Stimulated activated CD4-positive, alpha-beta T cell treated with anti-CD3 and anti-CD28 coated beads, Interleukin-2, amount 100 ng/mL, for 24 hours (primary cell): ENCODE measurements at places on chromosomes 3 and 15.
A peak's percentile ranks its signal among the peaks of the same experiment; 100 is the strongest.

DNA sequence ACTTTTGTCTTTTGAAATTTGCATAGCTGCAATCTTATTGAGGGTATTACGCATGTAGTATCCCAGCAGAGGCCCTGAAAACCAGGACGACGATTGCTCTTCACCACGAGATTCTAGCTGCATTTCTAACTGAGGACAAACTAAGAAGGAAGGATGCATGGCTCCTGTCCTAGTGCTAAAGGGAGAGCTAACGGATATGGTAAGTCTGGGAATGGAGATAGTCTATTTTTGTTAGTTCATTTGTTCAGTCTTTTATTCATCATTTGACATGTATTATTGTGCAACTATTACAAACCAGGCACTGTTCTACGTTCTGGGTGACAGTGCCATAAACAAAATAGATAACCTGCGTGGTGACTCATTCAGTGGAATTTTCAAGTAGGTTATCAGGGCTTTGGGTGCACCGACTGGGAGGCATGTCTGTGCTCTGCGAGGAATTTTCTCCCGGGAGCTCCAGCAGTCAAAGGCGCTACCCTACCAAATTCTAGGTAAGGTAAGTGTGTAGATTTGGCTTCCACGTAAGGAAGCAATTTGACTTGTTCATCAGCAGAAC is 51.9 kb upstream of the ETV5 start:
- DNase-seq = no peak

GRCh38 chr15:76312540-76313174 is 1.4 kb upstream of the ETFA start:
- no peak for DNase-seq

- no peak for DNase-seq
Observed at GRCh38 chr3:114756506-114757279, 390.4 kb downstream of the ZBTB20 start.

- DNase-seq = no peak
Observed at GRCh38 chr3:24264748-24265158, 229.9 kb downstream of the THRB start.

DNA sequence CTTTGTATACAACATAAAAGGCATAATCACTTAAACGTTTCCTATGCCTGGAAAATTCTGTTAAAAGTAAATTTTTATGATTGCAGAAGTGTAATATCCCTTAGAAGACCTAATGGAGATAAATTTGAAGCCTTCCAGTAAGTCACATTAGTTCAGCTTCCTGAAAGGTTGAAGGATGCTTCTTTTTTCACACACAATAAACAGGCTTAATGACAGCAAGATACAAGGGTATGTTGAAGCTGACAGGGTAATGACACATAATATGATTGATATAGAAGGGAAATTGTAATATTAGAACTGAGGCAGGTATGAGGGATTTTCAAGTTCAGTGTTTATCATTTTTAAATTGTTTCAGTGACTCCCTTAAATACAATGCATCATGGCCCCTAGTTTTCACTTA is 161.8 kb upstream of the NAALADL2 start:
- no peak for DNase-seq

DNA sequence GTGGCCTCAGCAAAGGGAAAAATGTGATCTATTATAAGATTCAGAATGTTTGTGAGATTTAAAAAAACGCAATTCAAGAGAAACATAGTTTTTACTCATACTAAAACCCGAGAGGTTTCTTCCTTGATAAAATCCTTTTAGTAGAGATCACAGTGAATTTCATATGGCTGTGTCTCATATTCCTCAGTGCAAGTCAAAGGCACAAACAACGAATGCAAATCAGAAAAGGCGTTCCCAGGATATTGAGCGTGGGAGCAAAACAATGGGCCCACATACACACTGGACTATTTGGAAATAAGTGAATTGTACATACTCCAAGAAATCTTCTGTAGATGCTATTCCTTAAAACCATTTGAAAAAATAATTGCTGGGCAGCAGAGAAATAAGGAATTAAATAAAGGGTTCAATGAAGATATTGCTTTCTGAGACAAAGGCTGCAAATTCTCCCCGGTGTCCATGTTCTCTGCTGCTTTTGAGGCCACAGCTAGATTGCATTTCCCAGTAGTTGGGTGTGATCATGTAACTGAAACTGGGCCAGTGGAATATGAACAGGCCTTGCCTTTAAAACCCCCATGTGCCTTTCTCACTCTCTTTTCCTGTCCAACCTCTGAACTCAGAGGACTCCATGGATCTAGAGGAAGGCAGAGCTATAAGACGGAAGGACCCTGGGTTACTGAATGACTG is 144.6 kb upstream of the TBL1XR1 start:
- no peak for DNase-seq

- peak; percentile 68 for DNase-seq
Observed at GRCh38 chr15:60573936-60574335, 95.0 kb upstream of the ICE2 start.

DNA sequence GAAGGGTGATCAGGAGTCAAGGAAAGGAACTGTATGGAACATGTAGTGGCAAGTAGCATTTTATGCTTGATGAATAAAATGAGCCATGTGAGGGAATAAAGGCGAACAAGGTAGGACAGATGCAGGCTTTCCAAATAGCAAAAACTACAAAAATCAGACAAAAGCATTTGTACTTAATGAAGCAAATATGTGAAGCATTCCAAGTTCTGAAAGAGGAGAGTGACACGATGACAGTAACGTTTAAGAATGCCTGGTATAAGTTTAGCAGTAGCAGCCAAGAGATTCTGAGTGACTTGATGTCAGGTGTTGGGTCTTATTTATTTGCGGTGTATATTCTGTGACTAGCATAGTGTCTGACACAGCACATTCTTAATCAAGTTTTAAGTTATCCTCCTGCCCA is 408.2 kb upstream of the RASGRP1 start:
- DNase-seq = no peak

DNA sequence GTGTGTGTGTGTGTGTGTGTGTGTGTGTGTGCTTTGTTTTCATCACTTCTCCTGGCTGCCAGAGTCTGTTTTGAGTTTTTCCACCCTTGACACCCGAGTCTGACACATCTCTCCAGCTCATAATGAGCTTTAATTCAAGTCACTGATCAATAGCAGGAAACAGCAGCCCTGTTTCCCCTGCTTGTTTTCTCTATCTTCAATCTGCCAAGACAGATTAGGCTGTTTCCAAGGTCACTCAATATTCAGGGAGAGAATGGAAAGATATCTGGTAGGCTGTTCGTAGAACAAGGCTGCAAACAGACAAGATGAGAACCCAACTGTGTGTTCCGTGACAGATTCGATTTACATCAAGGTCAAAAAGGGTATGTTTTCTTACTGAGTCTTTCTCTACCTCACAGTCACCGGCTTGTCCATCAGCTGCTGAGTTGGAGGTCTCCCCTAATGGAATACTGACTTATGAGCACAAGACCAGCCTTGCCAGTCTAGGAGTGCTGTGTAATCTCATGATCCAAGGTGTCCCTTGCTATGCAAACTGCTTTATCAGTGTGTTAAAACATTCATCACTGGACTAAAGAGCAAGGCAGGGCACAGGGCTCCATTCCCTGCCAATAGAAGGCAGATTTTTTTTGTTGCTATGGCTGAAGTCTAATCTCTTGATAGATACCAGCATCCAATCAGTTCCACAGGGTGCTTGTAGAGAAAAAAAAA is 187.9 kb upstream of the LMCD1 start:
- no peak for DNase-seq

- no peak for DNase-seq
Observed at GRCh38 chr3:184242297-184242685, 6.5 kb downstream of the ALG3 start.

DNA sequence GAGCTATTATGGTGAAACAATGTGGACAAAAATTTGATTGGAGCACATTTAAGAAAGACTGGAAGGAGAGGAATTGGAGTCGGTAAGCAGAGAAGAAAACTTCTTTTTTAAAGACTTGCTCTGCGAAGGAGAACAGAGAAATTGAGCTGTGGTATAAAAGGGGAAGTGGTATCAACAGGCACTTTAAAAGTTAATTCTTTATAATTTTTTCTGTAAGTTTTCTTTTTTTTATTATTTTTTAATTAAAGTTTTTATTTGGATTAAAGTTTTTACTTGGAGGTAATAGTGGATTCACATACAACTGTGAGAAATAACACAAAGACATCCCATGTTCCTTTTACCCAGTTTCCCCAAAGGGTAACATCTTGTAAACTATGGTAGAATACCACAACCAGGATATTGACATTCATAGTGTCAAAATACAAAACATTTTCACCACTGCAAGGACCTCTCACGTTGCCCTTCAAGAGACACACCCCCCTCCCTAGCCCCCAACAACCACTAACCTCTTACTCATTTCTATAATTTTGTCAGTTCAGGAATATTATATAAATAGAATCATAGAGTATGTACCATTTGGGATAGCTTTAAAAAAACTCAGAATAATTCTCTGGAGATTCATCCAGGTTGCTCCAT is 33.8 kb upstream of the XIRP1 start:
- no peak for DNase-seq

DNA sequence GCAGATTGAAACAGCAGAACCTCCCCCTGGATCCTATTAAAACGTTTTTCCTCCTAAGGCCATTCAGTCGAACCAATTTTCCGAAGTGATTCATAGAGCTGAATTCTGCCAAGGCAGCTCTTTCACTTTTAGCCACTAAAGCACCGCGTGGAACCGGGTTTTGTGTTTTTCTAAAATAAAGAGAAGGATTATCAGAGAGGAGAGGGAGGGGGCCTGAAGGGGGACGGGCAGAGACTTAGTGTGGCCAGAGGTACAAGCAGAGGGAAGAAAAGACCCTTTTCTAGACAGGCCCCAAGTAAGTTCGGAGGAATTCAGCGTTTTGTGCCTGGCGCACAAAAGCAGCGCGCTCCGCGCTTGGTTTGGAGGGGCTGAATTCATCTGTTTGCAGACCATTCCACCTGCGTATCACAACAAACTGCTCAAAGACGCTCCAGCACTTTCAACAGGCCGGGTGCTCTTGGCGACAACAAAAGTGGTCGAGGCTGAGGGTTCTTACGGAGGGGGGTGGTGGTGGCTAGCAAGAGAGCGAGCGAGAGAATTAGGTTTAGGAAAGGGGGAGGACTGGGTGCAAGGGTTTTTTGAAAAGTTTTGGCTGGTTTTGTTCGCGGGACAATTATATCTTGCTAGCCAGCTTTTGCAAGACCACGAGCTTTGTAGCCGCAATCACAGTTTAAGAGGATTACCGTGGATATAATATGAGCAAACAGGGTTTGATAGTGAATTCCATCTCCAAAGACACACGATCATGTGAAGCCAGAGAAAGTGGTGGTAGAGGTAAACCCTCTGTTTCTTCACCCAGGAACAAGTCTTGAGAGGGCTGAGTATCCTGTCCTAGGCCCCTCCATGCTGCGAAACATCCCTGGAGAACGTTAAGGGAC is 1.2 kb upstream of the FEZF2 start:
- no peak for DNase-seq

- no peak for DNase-seq
Observed at GRCh38 chr3:6229778-6230410, 631.0 kb upstream of the GRM7 start.

GRCh38 chr3:80889535-80889934 is 871.9 kb downstream of the GBE1 start:
- DNase-seq = no peak

GRCh38 chr3:10155123-10155472 is 9.6 kb upstream of the IRAK2 start:
- DNase-seq = no peak

DNA sequence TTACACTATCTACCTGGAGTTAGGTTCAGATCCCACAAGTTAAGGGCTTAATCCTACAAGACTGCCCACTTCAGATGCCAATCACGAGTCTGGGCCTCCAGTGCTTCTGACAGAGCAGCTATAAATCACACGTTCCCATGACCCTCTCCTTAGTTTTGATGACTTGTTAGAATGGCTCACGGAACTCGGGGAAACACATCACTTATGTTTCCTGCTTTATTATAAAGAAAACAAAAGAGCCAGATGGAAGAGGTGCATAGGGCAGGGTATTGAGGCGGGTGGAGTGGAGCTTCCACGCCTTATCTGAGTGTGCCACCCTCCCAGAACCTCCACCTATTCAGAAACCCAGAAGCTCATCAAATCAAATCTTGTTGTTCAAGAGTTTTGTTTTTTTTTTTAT is 170.8 kb downstream of the MOBP start:
- DNase-seq = no peak

DNA sequence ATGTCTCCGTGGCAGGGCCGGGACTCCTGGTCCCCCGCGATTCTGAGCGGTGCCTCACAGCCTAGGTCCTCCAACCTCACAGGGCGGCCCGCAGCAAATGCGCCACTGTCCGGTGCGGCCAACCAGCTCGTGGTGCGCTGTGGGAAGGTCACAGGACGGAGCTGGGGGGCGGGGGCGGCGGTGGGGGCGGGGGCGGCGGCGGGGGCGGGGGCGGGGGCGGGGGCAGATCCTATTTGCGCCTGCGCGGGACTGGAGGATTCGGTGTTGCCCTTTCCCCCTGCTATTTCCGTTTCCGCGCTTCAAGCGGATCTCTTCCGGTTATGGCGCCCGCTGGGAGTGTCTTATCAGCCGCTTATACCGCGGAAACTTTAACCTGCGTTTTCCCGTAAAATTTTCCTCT is 106.7 kb upstream of the SNRPN start:
- DNase-seq = no peak

GRCh38 chr3:67540198-67540894 is 114.1 kb downstream of the SUCLG2 start:
- no peak for DNase-seq

DNA sequence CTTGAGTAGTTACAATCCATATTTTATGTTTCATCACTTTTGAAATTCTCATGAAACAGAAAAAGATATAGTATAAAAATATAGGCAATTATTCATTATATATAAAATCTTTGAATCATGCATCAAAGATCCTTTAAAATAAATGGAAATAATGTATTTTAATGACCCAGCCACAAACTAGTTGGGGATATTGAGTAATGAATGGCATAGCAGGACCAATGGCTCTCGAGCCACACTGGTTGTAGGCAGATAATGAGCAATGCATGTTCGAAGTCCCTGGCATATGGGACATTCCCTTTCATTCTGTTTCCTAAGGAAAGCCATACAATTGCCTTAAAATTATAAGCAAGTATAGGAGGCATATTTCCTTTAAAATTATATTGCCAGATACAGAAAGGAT is 107.4 kb upstream of the IL12A start:
- no peak for DNase-seq

DNA sequence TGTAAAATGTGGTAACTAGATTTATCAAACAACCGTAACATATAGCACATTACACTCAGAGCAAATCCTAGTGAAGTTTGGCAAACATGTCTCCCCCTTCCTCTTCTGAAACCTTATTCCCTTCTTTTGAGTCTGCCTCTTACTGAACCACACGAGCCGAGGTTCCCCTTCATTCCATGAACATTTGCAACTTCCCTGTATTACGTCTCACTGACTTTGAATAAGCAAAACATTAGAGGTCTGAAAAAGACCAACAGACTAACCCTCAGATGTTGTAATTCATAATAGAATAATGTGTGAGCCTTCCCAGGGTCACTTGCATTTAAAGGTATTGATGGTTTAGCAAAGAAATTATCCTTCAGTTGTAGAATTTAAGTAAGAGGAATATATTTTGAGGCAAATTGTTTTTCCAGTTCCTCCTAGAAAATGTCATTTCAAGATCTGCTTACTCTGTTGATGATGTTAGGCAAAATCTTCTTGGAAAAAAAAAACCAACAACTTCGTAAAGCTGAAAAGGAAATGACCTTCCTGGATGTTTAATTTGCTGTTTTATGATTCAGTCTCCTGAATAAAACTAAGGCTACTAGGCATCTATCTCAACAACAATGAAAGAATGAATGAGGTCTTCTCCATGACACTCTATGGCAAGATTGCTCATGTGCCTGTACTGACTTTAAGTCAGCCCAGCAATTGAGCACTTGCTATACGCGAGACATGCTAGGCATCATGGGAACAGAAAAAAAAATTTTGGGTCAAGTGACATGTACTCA is 296.9 kb upstream of the NECTIN3 start:
- no peak for DNase-seq

- DNase-seq = no peak
Observed at GRCh38 chr3:71843071-71843470, 58.1 kb upstream of the PROK2 start.
